ENCODE measurements at places on chromosomes 7 and 10.

DNA sequence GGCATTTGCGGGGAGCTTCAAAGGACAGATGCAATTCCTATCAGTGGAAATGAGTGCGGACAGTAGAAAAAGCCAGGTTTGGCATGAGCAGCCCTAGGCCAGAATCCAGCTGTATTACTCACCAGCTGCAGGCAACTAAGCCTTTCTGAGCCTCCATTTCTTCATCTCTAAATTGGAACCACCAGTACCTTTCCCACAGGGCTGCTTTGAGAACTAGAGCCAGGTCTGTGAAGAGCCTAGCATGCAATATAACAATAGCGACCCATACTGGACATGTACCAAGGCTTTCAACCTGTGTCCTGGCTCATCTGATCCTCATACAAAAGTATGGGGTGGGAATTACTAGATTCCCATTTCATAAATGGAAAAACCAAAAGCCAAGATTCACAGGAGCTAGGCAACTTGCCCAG is 101.0 kb downstream of the GSAP start:
- no peak for DNase-seq

GRCh38 chr10:108427146-108427545 is 1262.6 kb upstream of the SORCS1 start:
- DNase-seq = no peak

DNA sequence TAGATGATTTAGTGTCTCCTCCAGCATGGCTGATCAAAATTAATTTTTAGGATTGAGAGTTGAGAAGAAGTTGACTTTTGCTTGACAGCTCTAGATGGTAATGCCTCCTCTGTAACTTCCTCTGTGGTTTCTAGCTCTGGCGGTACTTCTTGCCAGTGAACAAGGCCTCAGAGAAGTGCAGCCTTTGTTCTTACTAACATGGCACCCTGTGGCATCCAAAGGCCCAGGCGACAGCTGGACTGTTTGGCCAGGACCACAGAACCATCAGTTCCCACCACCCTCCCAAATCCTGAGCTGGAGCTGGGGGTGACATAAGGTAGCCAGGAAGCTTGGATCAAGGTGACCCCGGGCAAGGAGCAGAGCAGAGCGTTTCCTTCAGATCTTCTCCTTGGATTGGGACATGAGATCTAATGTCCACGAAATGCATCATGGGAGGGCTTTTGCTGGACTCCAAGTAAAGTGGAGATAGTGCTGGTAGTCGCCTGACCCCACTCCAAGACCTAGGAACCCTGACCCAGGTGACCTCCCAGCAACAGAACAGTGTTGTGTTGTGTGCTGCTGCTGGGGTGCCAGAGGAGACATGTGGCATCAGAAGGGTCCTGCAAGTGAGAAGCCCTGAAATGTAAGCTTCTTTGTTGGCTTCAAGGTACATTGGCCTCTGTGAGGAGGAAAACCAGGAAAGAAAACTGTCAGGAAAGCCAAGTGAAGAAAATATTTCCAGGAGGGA is 41.8 kb downstream of the APBB1IP start:
- no peak for DNase-seq

- no peak for DNase-seq
Observed at GRCh38 chr7:32204361-32205018, 134.3 kb upstream of the PDE1C start.

DNA sequence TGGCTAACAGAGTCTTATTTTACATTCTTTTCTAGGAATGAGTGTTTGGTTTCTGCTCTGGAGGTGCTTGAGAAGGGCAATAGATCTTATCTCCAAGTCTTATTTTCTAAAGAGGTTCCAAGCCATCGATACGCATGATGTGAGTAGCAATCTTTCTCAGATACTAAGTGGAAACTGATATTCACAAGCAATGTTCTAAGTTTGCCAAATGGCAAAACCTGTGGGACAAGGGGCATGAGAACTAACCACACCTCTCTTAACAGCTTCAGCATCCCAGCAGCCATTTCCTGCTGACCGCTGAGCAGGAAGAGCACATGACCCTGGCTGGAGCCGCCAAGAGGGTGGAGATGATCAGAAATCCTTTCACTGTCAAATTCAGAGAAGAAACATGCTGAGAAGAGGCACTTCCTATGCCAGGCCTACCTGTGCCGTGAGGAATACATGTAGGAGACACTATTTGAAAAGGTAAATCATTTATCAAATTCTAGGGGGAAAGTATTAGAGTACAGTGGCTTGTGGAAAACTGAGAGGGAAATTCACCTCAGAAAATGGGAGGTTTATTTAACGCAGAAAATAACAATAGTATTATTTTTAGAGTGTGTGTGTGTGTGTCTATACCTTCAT is 35.2 kb downstream of the CCDC71L start:
- DNase-seq = no peak

DNA sequence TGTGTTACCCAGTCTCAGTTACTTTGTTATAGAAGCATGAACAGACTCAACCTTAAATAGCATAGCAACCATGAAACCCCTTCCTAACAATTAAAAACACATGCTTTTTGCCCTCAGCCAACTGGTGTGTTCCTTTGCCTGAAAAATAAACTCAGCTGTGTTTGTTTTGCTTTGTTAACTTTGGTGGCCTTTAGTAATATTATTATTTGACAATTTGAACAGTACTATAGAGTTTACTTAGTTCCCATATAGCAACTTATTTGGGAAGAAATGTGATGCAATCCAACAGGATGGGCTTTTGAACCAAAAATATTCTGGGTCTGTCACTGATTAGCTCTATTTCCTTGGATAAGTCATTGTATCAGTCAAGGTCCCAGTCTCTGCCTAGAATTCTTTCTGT is 22.5 kb upstream of the MKLN1 start:
- DNase-seq = no peak

- no peak for DNase-seq
Observed at GRCh38 chr10:35399414-35400009, 63.2 kb downstream of the CCNY start.

DNA sequence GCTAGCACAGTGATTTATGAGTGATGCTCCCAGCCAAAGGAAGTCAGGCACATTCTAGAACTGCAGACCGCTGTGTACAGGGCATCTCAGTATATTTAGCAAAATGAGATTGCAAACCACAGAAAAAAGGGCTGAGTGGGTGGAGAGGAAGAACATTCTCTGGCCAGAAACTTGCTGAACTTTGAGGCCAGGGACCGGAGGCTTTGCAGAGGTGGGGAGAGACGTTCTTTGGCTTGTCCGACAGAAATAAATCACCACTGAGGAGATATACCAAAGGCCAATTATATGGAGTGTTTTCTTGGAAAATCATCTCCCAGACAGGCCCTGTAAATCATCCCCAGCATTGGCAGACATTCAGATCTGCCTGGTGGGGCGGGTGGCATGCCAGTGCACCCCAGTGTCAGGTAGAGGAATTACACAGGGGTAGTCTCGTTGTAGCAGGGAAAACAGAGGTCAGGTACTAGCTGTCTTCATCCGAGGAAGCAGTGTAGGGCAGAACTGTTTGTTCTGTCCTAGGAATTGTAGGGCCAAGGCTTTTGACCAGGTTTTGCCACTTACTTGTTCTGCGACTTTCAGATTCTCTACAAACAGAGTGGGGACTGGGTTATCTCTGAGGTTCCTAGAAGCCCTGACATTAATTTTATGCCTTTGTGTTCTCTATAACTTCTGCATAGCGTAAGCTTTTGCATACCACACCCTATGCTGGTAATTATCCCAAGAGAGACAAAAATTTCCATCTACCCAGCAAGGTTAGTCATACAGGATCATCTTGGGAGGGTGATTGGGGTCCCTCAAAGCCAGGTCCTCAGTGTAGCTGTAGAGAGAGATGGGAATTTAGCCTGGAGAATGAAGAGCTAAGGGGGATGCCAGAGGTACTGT is 655.6 kb downstream of the LRMDA start:
- DNase-seq = no peak

DNA sequence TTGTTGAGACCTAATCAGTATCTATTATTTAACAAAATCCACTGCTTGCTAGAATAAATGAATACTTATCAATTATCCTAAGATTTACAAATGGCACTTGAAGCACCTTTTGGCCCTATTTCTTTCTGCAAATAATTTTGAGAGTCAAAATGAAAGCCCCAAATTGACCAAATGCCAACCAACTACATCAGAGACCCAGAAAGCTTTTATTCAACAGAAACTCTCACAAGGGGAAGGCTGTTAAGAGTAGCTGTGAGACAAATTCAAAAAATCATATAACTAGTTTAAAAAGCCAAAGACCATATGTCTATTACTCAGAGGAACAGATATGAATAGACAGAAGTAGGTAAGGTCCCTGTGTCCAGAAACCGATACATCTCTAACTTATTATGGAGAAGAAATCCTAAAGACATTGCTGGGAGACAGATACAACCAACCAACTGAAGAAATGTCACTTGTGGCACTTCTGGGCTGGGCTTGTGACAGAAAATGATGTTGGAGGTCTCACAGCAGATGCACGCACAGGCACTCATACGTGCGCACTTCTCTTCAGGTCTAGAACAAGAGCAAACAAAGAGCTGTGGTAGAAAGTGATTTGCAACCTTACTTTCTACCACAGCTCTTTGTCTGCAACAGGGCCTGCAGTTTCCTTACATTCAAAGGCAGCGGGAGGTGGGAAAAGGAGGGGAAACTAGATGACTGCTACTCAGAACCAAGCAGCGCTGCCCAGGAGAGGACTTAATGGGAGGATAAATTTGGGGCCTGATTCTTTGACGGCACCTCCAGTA is 58.6 kb upstream of the KCNIP2 start:
- DNase-seq = no peak

DNA sequence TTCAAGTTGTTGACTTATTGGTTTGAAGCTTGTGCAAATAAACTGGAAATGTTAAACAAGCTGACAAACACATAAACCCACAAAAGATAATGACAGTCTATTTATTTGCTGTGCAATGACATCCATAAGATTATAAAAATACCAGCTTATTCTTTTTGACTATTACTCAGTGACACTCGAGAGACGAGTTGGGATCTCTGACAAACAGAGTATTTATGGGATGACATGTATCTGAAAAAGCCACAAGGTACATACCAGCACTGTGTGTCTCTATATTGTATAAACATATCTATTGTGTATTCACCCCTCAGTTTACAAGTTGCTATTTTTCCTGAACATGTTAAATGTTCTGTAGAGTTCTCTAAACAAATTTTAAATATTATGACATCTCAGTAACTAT is 88.9 kb downstream of the CHRM2 start:
- no peak for DNase-seq

- DNase-seq = no peak
Observed at GRCh38 chr10:25902002-25902401, 32.0 kb upstream of the MYO3A start.

DNA sequence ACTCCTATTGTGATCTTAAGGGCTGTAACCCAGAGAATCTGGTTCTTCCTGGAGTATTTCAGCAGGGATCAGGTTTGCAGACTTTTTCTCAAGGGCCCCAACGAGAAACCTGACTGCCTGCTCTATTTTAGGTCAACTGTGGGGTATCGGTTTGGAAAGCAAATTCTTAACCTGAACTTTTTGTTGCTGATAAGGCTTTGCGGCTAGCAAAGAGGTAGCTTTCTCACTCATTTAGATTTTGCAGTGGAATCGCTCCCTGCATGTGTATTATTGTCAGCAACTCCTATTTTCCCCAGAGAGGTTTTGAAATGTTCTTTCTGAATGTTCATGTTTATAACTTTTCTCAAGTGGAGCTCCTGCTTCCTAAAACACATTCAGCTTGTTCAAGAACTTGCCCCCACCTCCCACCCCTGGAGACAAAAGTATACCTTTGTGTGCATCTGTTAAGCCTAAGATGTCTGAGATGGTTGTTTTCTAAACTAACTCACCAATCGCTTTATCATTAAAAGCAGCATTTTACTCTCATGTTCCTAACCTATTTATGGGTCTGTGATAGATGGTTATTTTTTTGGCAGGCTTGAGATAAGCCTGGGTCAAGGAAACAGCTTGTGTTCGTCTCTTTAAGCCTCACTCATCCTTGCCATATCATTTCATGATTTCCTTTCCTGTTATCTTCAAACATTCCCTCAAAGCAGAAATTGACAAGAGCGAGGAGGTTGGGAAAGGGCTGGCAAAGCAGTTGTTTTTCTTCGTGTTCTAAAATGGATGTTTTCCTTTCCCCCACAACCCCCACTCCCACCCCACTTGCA is 129.8 kb downstream of the BAMBI start:
- DNase-seq = no peak

DNA sequence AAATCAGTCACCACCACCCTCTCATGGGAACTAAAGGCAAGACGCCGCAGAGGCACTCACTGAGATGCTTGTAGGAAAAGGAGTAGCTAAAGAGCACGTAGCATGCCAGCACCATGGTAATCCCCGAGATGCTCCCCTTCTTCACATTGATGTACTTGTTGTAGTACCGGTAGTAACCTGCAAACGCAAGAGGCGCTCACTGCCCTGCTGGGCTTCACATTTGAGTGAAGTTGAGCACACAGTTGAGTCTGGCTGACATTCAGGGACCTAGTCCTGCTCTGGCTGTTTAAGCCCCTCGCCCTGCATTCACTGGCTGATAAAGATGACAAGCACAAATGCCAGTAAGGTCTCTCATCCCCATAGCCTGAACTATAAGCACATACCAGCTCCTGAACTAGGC is 6.9 kb downstream of the ATP5MF start:
- DNase-seq = no peak

GRCh38 chr10:76024460-76025123 is 593.2 kb downstream of the LRMDA start:
- DNase-seq = no peak

DNA sequence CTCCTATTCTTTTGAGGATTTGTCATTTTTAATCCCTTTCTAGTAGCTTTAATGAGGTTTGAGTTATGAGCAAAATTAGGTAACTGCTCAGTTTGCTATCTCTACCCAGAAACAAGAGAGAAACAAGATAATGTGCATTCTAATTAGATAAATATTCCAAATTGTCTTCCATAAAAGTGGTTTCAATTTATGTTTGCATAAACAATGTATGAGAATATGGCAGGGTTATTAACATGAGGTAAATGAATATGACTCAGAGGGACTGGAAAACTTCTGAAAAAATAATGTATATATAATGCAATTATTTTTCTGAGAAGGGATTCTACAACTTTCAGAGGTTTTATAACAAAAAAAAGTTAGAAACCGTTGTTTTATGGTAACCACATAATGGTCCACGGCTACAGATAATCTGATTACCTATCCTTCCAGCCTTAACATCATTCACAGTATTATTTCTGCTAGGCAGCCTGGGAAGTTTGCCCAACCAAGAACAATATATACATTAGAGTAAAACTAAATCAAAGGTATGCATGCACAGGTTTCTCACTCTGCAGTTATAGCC is 101.2 kb downstream of the CRPPA start:
- no peak for DNase-seq

GRCh38 chr10:43817368-43817767 is 168.7 kb upstream of the ZNF32 start:
- DNase-seq = no peak

GRCh38 chr10:48568546-48568945 is 36.3 kb downstream of the ARHGAP22 start:
- no peak for DNase-seq
